ENCODE measurements at places on chromosomes 4 and X.

DNA sequence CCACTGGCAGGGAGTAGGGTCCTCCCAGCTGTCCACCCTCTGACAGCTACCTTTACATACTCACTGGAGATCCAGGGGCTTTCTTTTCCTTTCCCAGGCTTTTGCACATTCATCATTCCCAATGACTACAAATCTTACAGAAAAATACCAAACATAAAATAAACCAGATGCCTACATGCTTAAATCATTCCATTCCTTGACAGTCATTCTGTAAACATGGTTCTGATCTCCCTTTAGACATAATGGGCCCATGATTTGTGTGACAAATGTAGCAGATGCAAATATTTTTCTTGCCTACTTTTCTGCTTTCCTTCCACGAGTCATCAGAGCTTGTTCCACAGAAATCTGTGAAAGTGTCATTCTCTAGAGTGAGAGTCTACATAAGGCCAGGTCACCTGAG lies 207.0 kb downstream of the IDS start:
- no peak for DNase-seq

DNA sequence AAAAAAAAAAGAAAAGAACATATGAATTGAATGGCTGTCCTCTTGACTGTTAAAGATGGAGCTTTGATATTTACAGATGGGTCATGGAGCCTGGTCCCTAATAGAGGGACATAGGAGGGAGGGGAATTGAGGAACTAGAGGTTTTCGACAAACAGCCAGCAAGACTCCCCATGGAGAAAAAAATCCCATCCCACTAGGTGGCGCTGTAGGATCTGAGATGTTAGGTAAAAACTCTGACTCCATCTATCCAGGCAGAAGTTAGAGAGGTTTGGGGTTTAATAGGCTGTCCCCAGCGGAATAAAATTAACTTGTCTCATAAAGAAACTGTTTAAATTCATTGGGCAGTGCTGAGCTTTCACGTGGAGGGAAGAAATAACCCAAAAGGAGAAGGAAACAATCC lies 45.9 kb downstream of the HMGB2 start:
- peak; percentile 97 for DNase-seq

- DNase-seq, result no peak
Observed at GRCh38 chrX:40402831-40403533, 177.8 kb upstream of the ATP6AP2 start.

GRCh38 chrX:140817943-140818342 lies 108.4 kb downstream of the LINC00632 start:
- DNase-seq, result peak; percentile 44

- peak; percentile 77 for DNase-seq
Observed at GRCh38 chr4:74619931-74620702, 174.2 kb downstream of the BTC start.

DNA sequence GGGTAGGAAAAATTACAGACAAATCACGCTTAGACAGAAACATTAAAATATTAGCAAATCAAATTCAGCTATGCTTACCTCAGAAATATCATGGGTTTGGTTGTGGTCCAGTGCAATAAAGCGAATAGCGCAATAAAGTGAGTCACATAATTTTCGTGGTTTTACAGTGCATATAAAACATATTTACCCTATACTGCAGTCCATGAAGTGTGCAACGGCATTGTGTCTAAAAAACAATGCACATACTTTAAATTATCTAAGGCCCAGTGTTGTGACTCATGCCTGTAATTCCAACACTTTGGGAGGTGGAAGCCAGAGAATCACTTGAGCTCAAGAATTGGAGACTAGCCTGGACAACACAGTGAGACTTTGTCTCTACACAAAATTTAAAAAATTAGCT lies 195.7 kb upstream of the IL1RAPL1 start:
- DNase-seq, result no peak

DNA sequence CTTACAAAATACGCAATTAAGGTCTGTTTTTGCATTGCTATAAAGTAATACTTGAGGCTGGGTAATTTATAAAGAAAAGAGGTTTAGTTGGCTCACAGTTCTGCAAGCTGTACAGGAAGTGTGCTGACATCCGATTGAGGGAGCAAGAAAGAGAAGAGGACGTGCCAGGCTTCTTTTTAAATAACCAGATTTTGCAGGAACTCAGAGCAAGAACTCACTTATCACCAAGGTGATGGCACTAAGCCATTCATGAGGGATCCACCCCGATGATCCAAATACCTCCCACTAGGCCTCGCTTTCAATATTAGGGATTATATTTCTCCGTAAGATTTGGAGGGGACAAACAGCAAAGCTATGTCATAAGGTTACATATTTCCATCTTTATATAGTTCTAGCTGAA lies 456.7 kb downstream of the GLUD2 start:
- no peak for DNase-seq

- no peak for DNase-seq
Observed at GRCh38 chrX:155169881-155170280, 46.4 kb upstream of the VBP1 start.

- peak; percentile 16 for DNase-seq
Observed at GRCh38 chrX:40145923-40146261, 48.1 kb upstream of the BCOR start.

GRCh38 chr4:14383652-14384051 lies 618.6 kb upstream of the CPEB2 start:
- no peak for DNase-seq

DNA sequence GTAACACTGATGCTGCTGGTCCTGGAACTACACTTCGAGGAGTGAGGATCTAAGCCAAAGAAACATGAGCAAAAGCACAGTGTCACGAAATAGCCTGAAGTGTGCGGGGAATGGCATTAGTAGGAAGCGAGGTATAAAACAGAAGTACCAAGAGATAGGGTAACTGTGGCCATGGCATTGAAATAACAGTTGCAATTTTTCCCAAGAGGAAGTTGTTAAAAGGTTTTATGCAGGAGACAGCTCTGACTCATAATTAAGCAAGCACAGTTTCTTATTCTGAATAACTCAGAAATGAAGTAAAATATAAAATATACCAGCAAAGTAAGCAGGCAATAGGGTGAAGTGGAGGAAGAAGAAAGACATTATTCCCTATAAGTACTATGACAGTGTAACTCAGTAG lies 90.3 kb upstream of the TMEM150C start:
- peak; percentile 37 for DNase-seq

DNA sequence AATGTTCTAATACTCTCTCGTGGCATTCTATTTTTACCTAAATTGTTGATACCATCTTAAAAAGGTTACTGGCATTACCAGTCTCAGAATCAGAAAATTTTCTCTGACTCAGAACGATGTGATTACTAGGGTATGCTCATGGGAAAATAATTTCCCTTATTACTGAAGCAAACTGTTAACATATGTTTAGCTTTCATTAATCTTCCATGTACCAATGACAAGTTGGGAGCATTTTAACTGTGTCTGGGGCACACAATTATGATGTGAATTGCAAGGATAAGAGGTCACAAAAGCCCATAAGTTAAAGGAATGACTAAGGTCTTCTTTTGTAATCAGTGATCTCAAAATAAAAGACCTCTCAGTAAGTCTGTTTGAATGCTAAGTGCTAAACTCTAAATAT lies 1254.6 kb downstream of the PCDH18 start:
- DNase-seq, result no peak
